ENCODE measurements at places on chromosomes 11 and 22.
A peak's percentile ranks its signal among the peaks of the same experiment; 100 is the strongest.

GRCh38 chr11:95156133-95156721, 66.6 kb downstream of the ENDOD1 start:
- DNase-seq: no peak

DNA sequence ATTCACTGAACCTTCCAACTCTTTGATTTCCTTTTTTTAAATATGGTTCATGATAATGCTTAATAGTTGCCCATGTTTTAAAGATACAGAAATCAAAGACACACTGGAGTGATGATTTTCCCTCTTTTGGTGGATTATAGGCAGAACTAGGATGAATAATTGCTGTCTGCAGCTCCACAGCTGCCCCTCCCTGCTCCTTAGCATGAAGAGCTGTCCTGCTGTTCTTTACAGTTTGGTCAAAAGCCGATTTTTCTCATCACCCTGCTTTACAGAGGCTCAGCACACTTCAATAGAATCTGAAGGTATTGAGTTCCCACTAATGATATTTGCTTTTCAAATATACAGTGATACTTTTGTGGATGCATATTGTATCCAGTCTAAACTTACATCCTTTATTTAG, 202.6 kb downstream of the AASDHPPT start:
- DNase-seq: no peak

DNA sequence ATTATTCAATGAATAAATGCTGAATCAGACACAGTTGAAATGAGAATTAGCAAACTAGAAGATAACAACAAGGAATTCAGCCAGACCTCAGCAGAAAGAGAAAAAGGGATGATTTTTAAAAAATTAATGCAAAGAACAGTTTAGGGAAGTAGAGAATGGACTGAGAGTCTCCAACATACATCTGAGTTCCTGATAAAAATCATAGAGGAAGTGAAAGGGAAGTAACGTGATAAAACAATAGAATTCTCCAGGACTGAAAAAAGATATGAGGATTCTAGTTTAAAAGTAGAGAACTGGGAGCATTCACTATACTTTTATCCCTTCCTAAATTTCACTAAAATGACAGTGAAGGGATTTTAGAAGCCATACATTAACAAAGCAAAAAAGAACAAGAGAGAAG, 592.0 kb downstream of the SOX6 start:
- DNase-seq: no peak

- no peak for DNase-seq
Measured at GRCh38 chr11:123065621-123066020, 3.7 kb upstream of the HSPA8 start.

GRCh38 chr22:39212721-39213376, 31.9 kb downstream of the PDGFB start:
- DNase-seq: no peak

DNA sequence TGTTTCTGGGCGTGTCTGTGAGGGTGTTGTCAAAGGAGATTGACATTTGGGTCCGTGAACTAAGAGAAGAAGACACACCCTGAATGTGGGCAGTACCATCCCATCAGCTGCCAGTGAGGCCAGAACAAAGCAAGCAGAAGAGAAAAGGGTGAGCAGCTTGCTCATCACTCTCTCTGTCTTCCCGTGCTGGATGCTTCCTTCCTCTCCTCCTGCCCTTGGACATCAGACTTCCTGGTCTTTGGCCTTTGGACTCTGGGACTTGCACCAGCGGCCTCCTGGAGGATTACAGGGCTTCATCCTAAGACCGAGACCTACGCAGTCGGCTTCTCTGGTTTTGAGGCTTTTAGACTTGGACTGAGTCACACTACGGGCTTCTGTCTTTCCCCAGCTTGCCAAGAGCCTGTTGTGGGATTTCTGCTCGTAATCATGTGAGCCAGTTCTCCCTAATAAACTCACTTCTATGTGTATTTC, 18.8 kb downstream of the APOL2 start:
- DNase-seq: peak; percentile 81

DNA sequence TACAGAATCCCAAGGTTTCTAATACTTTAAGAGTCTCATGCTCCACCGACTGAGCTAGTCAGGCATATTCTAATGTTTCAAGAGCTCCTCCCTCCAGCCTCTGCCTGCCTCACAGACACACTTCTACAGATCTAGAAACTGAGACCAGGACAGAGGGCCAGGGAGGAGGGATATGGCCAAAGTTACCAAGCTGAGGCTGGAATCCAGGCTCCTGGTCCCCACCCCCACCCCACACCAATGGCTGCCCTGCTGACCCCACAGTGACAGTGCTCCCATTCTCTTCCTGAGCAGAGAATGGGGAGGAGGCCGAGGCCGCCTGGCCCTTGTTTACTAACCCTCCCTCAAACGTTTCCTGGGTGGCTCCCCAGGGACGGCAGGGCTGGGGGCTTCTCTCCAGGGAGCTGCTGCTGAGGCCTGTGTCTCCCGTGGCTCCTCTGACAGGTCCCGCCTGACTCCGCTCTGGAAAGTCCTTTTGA, 2.2 kb downstream of the PLEKHB1 start:
- DNase-seq: no peak

DNA sequence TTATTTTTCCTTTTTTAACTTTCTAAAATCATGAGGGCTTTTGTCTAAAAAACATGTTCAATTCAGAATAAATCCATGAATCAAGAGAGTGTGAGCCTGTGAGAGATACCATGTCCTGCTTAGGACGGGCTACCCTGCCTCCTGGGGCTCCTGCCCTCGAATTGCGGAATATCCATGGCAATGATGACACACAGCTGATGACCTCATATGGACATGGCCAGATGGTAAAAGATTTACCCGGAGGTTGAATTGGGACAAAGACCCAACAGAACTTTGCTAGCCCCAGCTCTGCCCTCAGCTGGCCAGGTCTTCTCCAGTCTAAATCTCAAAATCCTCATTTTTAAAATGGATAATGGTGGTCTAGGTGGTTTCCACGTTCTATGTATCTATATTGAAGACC, 538.1 kb upstream of the API5 start:
- DNase-seq: no peak

GRCh38 chr11:124717421-124717785, 22.3 kb upstream of the NRGN start:
- DNase-seq: no peak

GRCh38 chr22:31488346-31488883, 1.2 kb downstream of the EIF4ENIF1 start:
- DNase-seq: peak; percentile 40

DNA sequence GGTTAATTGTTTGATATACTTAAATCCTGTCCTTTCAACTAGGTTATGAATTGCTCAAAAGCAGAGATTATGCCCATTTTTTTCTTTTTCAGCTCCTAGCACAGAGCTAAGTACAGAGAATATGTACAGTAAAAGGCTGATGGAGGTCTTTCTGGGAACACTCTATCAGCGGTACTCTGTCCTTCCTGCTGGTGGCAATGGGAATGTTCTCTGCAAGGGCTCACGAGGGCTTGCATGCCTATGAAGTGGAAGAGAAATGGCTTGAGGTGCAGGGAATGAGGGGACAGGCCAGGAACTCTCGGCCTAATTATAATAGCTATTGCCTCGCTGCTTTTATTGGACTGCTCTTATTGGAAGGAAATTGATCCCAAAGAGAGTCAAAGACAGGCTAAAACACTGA, 83.7 kb upstream of the RAB1B start:
- no peak for DNase-seq

GRCh38 chr22:41078931-41079330, 13.5 kb upstream of the EP300 start:
- no peak for DNase-seq

DNA sequence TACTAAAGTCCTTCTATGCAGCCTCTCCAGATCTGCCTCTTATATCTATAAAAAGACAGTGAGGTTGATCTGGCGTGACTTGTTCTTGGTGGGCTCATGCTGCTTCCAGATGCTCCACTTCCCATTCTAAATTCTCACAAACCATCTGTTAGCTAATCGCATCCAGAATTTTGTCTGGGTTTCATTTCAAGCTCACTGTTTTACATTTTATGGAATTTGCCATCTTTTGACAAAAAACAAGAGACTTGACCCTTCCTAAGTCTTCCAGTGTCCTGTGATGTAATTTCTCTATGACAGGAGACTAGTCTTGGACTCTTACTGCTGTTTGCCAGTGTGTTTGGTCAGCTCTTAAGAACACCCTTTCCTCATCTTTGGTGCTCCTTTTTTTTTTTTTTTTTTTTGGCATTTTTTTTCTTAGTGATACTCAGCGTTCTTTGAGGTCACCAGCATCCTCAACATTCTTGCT, 23.0 kb downstream of the CRKL start:
- DNase-seq: no peak

GRCh38 chr11:67268081-67268961, 2.0 kb downstream of the GRK2 start:
- DNase-seq: peak; percentile 58

DNA sequence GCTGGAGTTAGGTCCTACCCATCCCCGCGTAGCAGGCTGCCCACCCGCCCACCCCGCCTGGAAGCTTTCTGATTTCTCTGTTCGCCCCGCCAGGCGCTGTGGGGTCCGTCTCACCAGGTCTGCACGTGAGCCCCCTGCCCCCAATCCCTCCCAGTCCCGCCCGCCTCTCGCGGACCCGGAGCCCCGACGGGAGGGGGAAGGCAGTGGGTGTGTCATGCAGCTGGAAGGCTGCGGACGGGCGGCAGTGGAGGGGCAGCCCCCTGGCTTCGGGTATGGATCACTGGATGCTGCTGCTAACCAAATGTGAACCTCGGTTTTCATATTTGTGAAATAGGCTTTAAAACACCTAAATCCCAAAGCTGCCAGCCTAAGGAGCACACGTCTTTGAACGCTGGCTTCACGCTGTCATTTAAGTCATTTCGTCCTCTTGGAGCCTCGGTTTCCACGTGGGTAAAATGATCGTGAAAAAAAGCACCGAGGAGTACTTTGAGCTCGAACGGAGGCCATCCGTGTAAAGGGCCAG, 568 bp upstream of the BIK start:
- no peak for DNase-seq

GRCh38 chr11:33451364-33451763, 194.2 kb downstream of the HIPK3 start:
- no peak for DNase-seq

DNA sequence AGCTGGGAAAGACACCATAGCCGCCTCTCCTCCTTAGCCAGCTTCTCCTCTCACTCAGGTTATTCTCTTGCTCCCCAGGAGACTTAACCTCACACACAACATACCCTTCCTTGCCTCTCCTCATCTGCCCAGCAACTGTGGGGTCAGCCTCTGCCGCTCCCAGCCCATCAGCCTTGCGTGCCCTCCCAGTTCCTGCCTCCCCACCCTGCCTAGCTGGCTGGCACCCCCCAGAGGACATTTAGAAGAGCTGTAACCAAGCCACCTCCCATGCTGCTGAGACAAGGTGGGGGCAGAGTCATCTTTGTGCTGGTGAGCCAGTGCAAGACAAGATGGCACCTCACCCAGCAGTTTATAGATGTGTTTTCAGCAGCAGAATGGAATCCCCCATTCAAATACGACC, 38.2 kb downstream of the TOM1 start:
- peak; percentile 46 for DNase-seq

DNA sequence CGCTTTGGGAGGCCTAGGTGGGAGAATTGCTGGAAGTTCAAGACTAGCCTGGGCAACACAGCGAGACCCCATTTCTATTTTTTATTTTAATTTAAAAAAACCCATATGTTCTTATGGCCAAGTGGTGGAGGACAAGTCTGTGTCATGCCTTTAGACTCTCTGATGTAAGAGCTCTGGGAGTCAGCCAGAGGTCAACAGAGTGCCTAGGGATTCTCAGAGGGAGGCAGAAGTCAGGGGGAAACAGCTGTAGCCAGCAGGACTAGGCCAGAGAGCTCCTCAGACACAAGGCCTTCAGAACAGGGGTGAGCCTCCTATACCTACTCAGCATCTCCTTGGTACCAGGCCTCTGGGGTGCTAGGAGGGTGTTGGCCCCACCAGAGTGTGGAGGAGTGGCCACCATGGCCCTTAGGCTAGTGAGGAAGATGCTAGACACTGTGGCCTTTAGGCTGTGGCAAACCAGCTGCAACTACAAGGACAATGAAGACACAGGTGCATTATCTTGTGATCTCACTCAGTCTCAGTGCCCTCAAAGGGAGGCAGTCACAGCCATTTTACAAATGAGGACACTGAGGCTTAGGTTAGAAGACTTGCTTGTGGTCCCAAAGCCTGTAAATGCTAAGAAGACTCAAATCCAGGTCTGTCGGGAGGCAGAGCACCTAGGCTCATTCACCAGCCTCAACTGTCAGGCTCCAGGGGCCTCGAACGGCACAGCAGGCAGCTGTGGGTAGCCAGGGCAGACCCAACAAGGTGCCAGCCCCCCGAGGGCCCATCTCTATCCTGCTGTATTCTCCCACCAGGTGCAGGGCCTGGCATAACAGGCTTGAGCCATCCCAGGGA, 5.0 kb downstream of the ZP1 start:
- DNase-seq: no peak

- no peak for DNase-seq
Measured at GRCh38 chr11:77379253-77379652, 77.8 kb upstream of the GDPD4 start.

DNA sequence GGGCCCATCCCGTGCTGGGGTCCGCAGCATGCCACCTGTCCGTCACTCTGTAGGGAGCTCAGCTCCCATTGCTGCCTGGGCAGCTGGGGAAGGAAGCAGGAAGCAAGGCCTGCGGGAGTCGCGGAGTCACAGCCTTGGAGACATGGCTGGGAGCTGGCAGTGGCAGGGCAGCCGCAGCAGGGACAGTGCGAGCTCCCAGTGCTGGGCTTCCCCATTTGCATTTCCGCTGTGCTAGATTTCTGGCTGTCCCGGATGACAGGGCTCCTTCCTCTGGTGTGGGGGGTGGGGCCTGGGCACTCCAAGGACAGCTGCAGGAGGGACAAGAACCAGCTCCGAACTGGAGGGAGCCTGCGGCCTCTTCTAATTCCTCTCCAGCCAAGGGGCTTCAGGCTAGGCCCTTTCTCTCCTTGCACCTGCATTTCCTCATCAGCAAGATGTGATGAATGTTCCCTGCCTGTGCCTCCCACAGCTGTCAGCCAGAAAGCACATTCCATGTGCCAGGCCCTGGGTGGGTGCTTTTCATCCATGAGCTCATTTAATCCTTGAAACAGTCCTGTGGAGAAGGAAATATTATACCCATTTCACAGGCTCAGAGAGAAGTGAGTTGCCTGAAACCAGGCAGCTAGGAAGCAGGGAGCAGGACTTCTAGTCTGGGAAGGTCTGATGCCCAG, 48.0 kb downstream of the MYO7A start:
- DNase-seq: no peak

- DNase-seq: peak; percentile 20
Measured at GRCh38 chr22:35627267-35628041, 10.3 kb upstream of the MB start.

- DNase-seq: no peak
Measured at GRCh38 chr22:36470994-36471331, 10.5 kb downstream of the TXN2 start.

Measured in hematopoietic multipotent progenitor cell treated with erythropoietin and hydrocortisone succinate and interleukin-3 and kit ligand, for 8 days (in vitro differentiated cells).